Activated T-cell treated with anti-CD3 and anti-CD28 coated beads for 4 hours (primary cell): ENCODE measurements at places on chromosomes 7 and 10.

GRCh38 chr10:82953909-82954308, 1078.9 kb downstream of the NRG3 start:
- DNase-seq: no peak

GRCh38 chr10:51501396-51501795, 198.0 kb downstream of the CSTF2T start:
- DNase-seq: no peak

DNA sequence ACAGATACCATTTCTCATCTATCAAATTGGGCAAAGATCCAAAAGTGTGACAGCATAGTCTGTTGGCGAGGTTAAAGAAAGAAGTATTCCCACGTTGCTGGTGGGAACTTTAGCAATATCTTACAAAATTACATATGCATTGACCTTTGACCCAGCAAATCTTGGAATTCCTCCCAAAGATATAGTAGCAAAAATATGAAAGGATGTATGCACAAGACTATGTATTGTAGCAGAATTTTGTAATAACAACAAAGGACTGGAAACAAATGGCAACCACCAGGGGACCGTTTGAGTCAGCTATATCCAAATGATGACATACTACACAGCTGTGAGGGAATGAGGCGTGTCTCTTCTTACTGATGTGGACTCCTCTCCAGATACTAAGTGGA, 50.2 kb downstream of the KCNH2 start:
- no peak for DNase-seq

DNA sequence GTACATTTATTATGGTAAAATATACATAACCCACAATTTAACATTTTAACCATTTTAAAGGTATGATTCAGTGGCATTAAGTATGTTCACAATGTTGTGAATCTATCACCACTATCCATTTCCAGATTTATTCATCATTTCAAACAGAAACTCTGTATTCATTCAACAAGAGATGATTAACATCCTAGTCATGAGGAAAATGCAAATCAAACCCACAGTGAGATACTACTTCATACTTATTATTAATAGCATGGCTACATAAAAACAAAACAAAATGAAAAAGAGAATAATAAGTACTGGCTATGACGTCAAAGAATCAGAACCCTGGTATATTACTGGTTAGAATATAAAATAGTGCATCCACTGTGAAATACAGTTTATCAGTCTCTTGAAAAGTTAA, 386.6 kb upstream of the POM121L12 start:
- DNase-seq: no peak

GRCh38 chr7:79531116-79531515, 77.6 kb upstream of the MAGI2 start:
- no peak for DNase-seq

DNA sequence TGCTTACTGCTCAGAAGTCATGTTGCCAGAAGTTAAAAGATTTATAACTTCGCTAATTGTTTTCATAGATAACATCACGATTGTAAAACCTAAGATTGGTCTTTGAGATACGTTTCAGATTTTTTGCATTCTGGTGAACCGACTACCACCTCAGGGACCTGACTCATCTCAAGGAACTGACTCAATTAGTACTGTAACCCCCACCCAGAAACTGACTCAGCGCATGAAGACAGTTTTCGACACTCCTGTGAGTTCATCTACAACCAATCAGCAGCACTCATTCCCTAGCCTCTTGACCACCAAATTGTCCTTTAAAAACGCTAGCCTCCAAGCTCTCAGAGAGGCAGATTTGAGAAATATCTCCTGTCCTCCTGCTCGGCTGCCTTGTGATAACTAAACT, 72.3 kb downstream of the ELMO1 start:
- DNase-seq: no peak

- DNase-seq: no peak
Measured at GRCh38 chr7:127476618-127477017, 84.1 kb upstream of the ZNF800 start.

- peak; percentile 11 for DNase-seq
Measured at GRCh38 chr7:113710310-113711096, 208.3 kb downstream of the PPP1R3A start.

- DNase-seq: no peak
Measured at GRCh38 chr10:99814143-99814542, 31.7 kb downstream of the ABCC2 start.

DNA sequence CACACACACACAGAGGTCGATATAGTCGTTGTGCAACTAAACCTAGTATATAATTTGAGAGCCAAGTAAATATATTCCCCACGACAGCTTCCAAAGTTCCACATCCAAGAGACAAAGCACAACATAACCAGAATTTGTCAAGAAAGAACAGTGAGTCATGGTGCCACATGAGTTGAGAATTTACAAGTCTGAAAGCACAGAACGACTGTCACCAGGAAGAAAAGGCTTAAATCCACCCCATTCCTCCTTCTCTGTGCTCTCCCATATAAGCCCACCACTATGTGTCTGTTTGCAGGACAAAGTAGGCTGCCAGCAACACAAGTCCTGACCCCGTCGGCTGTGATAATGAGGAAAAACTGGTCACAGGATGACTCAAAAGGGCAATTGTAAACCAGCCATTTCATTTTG, 32.8 kb downstream of the GSAP start:
- no peak for DNase-seq

GRCh38 chr10:93493162-93493561, 3.2 kb upstream of the CEP55 start:
- no peak for DNase-seq

GRCh38 chr10:123782549-123782948, 109.1 kb downstream of the CPXM2 start:
- DNase-seq: no peak

DNA sequence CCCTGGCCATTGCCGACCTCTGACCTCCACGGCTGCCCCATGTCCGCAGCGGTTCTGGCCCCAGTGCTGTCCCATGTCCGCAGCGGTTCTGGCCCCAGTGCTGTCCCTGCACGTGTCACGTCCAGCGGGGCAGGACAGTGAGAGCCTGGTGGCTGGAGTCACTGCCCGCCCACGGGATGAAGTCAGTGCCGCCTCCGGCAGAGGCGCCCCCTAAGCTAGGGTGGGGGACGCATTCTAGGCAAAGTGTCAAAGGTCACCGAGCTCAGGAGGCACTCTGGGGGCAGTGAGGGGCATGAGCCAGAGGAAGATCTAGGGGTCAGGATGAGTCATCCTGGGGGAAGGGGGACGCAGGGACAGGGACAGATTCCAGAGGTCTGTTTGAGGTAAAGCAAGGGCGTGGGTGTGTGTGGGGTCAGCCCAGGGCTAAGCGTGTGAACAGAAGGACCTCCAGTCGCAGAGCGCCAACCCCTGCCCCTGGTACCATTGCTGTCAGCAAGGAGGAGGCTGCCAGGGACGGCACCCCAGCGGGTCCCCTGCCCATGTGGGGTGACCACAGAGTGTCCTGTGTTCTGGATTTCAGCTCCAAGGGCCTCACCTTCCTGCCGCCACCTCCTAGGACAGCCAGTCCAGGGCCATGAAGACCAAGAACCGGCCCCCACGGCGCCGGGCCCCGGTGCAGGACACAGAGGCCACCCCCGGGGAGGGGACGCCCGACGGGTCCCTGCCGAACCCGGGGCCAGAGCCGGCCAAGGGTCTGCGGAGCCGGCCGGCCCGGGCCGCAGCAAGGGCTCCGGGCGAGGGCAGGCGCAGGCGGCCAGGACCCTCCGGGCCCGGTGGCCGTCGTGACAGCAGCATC, 665 bp downstream of the BHLHA15 start:
- DNase-seq: no peak

GRCh38 chr7:19747740-19748339, 25.6 kb downstream of the TMEM196 start:
- no peak for DNase-seq

- DNase-seq: no peak
Measured at GRCh38 chr10:123390332-123390731, 236.1 kb downstream of the BUB3 start.

DNA sequence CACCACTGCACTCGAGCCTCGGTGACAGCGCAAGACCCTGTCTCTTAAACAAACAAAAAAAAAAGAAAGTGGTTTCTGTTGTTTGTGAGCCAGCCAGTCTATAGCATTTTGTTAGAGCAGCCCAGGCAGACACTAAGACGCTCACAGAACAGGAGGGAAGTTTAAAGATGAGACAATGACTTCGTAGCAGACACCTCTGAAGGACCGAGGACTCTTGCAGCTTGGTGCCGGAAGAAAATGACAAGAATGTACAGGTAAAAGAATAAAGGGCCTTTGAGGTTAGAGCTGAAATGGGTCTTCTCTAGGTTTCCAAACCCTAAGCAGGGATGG, 39.7 kb downstream of the MACROH2A2 start:
- DNase-seq: no peak

DNA sequence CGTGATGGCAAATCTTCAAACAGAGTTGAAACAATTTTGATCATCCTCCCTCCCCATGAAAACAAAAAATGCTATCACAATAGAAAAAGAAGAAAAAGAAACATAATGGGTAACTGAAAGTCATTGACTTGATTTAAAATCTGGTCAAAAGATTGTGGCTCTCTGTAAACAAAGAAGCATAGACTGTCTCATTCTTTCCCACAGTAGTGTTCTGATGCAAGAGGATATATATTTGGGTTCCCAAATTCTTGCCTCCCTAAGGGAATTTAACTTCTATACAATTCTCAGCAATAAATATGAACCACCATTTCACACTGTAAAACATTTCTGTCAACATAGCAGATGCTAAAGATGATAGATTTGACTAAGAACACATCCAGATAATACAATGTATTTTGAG, 32.8 kb upstream of the MEOX2 start:
- no peak for DNase-seq

DNA sequence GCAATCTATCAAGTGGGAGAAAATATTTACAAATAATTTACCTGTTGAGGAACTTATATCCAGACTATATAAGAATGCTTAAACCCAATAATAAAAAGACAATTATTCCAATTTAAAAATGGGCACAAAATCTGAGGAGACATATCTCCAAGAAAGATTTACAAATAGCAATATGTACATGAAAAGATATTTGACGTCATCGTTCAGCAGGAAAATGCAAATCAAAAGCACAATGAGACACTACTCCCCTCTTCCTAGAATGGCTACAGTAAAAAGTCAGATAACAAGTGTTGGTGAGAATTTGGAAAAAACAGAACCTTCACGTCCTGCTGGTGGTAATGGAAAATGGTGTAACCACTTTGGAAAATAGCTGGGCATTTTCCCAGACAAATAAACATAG, 457.0 kb downstream of the DPP6 start:
- DNase-seq: no peak

- no peak for DNase-seq
Measured at GRCh38 chr10:76138286-76138685, 706.9 kb downstream of the LRMDA start.

DNA sequence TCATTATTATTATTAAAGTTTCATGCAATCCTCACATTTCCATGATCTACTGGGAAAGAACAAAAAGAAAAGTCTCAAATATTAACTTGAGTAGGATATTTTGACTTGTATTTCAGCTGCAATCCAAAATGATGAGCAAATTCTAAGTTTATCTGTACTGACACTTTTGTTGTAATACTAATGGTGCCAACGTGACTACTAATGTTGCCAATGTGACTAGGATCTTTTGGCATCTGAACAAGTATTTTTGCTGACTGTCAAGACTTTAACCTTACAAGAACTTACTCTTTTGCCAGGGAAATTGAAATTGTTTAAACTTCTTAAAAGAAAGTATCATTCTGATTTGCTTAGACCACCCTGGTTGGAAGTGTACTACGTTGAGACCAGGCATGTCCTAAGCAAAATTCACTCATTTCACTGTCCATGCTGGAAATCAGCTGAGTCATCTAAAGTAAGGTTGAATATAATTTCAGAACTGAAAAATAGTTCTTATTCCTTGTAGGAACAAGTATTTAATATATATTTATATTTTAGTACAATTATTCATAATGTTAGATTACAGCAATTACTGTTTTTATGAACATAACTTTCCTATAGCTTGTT, 78.5 kb upstream of the LYZL1 start:
- no peak for DNase-seq

GRCh38 chr7:72538147-72538546, 126.0 kb upstream of the CALN1 start:
- no peak for DNase-seq

DNA sequence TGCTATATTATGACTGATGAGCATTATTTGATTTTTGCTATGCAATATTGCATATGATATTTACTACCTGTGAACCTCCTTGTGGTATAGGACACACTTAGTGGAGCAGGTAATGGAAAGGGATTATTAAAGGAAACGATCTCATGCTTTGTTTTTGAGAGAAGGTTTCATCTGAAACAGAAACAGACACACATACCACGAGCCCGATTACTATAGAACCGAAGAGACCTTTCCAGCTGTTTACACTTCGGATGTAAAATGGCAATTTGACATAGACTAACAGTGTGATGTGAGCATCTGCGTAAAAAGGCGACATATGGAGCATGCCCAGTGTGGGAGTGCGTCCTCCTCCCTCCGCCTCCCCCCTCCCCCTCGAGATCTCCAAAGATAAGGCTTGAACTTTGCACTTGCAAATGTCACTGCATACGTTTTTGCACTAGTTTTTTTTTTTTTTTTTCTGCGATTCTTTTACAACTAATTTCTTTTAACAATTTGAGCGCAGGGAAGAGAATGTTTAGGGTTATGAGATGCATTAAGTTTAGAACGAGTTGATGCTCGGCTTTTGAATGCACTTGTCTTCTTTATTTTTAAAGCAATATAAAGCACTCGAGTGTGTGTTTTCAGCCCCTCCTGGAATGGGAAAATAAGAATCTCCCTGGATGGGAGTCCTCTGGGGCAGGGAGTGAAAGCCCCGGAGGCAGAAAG, 251.0 kb downstream of the NSUN6 start:
- no peak for DNase-seq

- no peak for DNase-seq
Measured at GRCh38 chr10:14838582-14839304, 637 bp downstream of the HSPA14 start.

GRCh38 chr10:43090188-43090587, 13.3 kb downstream of the RET start:
- no peak for DNase-seq

- no peak for DNase-seq
Measured at GRCh38 chr10:3525832-3526449, 259.1 kb downstream of the KLF6 start.

- no peak for DNase-seq
Measured at GRCh38 chr10:103467406-103467805, 8.7 kb upstream of the CALHM1 start.

DNA sequence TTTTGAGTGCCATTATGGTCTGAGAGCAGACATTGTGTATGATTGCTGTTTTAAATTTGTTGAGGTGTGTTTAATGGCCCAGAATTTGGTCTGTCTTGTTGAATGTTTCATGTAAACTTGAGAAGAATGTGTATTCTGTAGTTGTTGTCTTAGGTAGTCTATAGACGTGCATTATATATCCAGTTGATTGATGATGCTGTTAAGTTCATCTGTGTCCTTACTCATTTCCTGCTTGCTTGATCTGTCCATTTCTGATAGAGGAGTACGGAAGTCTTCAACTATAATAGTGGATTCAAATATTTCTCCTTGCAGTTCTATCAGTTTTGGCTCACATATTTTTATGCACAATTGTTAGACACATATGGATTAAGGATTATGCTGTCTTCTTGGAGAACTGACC, 16.0 kb downstream of the PTPN12 start:
- DNase-seq: no peak

GRCh38 chr10:110458266-110458920, 39.3 kb upstream of the DUSP5 start:
- DNase-seq: no peak
